A375 (cell line): ENCODE measurements at places on chromosomes 7 and 10. TPM values are rescaled to one million over a fixed set of nuclear protein-coding genes. Genes with fewer than 3 reads are reported as not detected.

MICALL2 gene
- 18.1 and 20.7 TPM in 2 replicates for total RNA-seq

JAKMIP3 gene
- total RNA-seq: 0.03 and 0.04 TPM in 2 replicates

OR2A42 gene
- total RNA-seq: not detected in 2 replicates

CEP55 gene
- 62.9 and 67.8 TPM in 2 replicates for total RNA-seq

TPST1 gene
- total RNA-seq: 24.7 and 25.4 TPM in 2 replicates

CYP2E1 gene
- 4.0 and 6.4 TPM in 2 replicates for total RNA-seq
